Mammary microvascular endothelial cell (primary cell): ENCODE measurements at places on chromosomes 12 and 14. TPM values are rescaled to one million over a fixed set of nuclear protein-coding genes. Genes with fewer than 3 reads are reported as not detected.

FRS2 gene
- 9.9 and 13.9 TPM in 2 replicates for total RNA-seq

OTX2 gene
- not detected in 2 replicates for total RNA-seq

HELB gene
- 0.64 and 0.73 TPM in 2 replicates for total RNA-seq

PLEKHD1 gene
- total RNA-seq = not detected in 2 replicates

PTPRQ gene
- not detected in 2 replicates for total RNA-seq

KCNH3 gene
- not detected in 2 replicates for total RNA-seq

RHOJ gene
- 20.3 and 24.3 TPM in 2 replicates for total RNA-seq

IL22 gene
- total RNA-seq = not detected in 2 replicates

SLC7A7 gene
- total RNA-seq = 12.2 and 12.6 TPM in 2 replicates

LRRK2 gene
- total RNA-seq = 0.33 and 0.94 TPM in 2 replicates

KRT6B gene
- not detected in 2 replicates for total RNA-seq

CLEC9A gene
- total RNA-seq = not detected in 2 replicates

ZNF385A gene
- 1.00 and 3.1 TPM in 2 replicates for total RNA-seq

MDM1 gene
- 5.6 and 6.6 TPM in 2 replicates for total RNA-seq

C1S gene
- total RNA-seq = 0.27 and 0.79 TPM in 2 replicates

SLC35F4 gene
- total RNA-seq = not detected in 2 replicates

TCL1A gene
- not detected in 2 replicates for total RNA-seq

B3GNT4 gene
- total RNA-seq = not detected in 2 replicates
